Caki2 (cell line): ENCODE measurements at places on chromosomes 16 and 17.

DNA sequence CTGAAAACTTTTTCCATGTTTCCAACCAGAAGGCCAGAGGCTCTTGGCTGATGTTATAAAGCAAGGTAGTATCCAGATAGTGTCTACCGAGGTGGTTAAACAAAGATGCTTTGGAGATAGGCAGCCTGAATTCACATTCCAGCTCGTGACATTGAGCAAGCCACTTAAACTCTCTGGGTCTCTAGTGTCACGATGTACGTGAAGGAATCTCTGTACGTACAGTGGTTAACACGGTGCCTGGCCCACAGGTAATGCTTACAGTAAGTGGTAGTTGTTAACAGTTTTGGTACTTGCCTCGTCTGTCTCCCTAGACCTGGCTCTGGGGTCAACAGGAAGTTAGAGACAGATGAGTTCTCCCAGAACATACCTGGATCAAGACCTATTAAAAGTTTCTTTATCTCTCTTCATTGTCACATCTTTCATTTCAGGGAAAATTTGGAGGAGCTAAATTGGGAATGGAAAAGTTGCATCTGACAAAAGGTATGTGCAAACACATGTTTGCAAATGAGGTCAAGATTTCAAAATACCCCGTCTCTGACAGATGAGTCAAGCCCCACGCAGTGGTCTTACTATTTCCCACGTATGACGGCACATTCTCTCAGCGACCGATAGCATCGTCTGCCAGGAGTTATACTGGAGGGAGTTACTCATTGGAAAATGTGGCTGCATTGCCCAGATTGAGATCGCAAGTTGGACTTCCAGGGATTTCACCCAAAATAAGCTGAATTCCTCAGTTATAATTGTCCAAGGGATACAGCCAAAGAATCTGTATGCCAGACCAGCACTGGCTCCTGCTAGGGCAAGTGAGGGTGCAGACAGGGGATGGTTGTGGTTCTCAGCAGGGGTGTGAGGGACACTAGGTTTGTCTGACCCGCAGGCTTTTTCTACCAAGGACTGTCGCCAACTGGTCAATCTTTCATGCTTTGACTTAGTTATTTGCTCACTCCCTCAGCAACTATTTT lies 18.9 kb upstream of the MYH10 start:
- DNase-seq, result no peak

- DNase-seq, result no peak
Measured at GRCh38 chr16:85606904-85607303, 6.2 kb upstream of the GSE1 start.

- DNase-seq, result no peak
Measured at GRCh38 chr16:87066133-87067002, 250.8 kb downstream of the C16orf95 start.

- no peak for DNase-seq
Measured at GRCh38 chr17:8369944-8370343, 6.6 kb downstream of the KRABD2 start.

GRCh38 chr17:40303009-40303657 lies 5.8 kb upstream of the RARA start:
- DNase-seq, result peak; percentile 59

- peak; percentile 46 for DNase-seq
Measured at GRCh38 chr16:84616515-84616914, 1.4 kb downstream of the COTL1 start.

DNA sequence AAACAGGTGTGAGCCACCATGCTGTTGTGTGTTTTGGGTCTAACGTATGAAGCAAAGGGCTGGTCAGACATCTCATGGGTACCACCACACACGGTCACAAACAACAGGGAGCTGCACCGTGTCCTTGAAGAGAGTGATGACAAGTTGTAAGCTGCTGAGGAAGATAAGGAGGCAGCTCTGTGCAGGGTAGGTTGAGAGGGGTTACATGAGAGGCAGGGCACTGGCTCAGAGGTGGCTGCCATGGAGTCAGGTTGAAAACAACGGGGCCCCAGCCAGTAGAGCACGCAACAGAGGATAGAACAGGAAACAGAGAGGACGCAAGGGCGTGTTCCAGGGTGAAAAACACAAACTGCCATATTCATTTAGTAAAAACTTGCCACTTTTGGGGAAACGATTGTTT lies 52.2 kb downstream of the TRARG1 start:
- DNase-seq, result no peak

DNA sequence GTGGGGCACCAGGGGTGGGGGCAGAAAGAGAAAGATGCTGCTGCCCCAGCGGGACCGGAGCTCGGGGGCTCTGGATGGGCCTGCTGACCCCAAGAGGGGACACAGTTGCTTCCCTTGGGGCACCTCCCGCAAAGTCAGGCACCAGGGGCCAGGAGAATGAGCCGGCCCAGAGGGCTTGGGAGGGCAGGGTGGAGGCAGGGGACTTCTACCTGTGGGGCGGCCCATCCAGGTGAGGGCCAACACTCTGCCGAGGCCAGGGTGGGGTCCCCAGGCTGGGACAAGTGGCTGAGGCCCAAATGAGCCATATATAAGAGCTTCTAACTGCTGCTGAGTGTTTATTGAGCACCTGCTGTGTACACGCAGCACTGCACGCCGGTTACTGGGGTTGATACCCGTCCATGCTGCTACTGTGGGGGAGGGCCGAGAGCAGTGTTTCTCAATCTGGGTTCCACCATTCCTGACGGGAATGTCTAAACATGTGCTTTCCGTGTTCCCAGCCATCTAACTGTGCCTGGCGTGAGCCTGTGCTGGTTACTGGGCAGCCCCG lies 211.7 kb upstream of the GSE1 start:
- no peak for DNase-seq

DNA sequence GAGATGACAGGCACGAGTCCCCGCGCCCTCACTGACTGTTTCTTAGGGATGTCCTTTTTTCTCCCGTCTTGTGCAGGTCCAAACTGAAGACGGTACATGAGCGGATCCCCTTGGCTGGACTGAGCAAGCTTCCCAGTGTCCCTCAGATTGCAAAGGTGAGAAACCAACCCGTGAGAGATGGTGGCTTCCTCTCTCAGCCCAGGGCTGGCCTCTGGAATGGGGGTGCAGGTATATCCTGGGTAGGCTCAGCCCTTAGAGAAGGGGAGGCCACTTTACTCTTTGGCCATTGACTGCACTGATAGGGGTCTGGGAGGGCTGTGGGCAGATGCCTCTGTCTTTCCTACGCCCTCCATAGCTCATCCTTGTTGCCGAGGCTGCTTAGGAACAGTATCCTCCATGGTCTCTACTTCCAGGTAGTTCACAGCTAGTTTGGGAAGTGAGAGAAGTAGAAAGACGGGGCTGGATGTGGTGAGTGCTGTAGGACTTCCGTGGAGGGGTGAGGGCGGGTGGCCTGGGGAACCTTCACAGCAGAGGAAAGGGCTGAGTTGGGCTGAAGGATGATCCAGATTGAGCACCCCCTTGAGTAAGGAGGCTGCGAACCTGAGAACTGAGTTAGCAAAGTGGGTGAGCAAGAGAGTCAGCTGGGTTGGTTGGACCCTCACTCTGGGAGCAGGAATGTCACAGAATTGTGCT lies 83.0 kb downstream of the OR1D5 start:
- no peak for DNase-seq

GRCh38 chr17:61678339-61678738 lies 87.3 kb upstream of the NACA2 start:
- DNase-seq, result no peak

GRCh38 chr17:30212750-30213149 lies 22.7 kb downstream of the SLC6A4 start:
- no peak for DNase-seq

GRCh38 chr16:77033516-77033915 lies 157.5 kb upstream of the MON1B start:
- no peak for DNase-seq

DNA sequence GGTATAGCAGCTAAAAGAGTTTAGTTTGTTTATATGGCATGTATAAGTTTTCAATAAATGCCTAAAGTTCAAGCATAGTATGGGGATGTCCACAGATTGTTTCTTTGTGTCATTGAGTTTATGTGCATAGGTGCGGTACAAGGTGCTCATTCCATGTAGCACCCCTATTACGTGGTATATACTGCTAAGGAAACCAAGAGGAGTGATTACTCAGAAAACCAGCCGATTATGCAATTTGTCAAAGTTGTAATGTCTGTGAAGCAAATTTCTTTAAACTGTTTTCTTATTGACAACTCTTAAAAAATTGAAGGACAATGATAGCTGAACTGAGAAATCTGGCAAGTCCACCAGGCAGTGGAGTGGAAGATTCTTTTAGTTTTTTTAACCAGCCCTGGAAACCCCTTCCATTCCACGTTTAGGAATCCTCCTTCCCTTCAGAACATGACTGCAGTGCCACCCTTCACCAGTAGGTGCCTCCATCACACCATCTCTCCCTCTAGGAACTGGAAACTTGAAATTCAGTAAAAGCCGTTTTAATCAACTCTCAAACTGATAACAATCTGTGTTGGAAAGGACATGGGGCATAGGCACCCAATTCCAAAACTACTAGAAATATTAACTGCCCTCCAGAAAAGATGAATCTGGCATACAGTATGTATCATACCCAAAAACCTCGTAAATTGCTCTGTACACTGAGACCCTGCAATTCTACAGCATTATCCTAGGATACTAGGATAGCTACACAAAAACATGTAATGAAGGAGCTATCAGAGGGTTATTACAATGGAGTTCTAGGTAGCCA lies 43.5 kb downstream of the REXO5 start:
- peak; percentile 59 for DNase-seq

DNA sequence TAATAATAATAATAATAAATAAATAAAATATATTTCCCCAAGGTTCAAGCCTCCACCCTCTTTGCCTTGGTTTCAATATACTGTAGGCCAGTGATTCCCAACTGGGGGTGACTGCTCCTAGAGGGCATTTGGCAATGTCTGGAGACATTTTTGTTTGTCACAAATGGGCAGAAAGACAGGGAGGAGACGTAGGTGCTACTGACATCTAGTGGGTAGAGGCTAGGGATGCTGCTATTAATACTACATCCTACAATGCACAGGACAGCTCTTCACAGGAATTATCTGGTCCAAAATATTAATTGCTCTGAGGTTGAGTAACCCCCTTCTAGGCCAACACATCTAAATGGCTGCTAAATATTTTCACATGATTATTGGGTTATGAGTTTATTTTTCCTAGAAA lies 12.8 kb upstream of the PRR14 start:
- DNase-seq, result peak; percentile 55

DNA sequence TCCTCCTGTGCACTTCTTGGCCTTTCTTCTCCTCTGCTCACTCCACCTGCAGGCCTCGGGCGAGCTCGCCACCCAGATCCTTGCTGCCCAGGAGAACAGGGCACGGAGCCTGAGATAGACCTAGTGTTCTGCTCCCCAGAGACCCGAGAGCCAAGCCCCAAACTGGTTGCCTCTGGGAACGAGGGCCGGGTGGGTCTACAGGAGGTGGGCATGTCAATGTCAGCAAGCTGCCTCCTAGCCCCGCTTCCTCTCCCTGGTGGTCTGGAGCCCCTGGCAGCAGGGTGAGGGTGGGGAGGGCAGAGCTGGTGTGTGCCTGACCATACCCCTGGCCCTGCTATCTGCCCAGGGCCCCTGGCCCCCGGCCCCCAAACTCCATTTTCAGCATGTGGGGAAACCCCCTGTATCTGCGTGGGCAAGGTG lies 841 bp upstream of the NDRG4 start:
- no peak for DNase-seq

DNA sequence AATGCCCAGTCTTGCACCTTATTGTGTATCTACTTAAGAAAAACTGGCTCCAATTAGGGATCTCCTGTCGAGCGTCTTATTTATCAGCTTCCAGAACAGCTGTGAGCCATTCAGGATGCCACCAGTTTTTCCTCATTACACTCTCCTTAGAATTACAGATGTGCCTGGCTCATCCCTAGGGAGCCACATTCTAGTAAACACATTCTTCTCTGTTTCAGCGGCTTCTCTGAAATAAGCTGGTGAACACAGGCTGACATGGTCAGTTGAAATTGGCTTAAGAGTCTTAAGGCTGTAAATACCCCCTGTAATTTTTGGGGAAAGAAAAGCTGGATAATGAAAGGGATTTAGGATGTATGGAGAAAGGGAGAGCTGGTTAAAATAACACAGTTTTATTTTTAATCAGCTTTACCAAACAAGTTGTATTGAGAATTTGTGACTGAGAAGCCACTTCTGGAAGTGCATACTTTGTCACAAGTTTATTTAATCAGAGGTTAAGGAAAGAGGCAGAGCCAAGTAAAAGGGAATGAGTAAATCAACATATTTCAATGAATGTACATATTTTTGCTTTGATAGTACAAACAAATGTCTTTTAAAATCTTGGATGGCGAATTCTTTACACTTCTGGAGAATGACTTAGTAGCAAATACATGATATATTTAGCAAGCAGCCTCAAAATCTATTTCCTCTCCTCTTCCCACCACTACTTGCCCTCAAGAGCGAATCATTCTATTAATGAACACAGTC lies 562.0 kb upstream of the GOT2 start:
- DNase-seq, result no peak

DNA sequence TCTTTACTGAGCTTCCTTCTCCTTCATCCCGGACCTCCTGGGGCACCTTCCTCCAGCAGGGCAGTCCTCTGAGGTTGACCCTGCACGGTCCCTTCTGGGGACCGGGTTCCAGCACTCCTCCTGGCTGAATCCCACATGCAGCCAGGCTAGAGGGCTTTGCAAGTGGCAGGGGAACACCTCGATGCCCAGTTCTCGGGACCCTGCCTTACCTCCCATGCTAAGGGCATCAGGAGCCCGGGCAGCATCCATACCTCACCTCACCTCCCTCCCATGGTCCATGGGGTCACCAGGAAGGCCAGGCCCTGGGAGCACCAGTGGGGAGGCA lies 81.1 kb downstream of the NT5M start:
- DNase-seq, result no peak

DNA sequence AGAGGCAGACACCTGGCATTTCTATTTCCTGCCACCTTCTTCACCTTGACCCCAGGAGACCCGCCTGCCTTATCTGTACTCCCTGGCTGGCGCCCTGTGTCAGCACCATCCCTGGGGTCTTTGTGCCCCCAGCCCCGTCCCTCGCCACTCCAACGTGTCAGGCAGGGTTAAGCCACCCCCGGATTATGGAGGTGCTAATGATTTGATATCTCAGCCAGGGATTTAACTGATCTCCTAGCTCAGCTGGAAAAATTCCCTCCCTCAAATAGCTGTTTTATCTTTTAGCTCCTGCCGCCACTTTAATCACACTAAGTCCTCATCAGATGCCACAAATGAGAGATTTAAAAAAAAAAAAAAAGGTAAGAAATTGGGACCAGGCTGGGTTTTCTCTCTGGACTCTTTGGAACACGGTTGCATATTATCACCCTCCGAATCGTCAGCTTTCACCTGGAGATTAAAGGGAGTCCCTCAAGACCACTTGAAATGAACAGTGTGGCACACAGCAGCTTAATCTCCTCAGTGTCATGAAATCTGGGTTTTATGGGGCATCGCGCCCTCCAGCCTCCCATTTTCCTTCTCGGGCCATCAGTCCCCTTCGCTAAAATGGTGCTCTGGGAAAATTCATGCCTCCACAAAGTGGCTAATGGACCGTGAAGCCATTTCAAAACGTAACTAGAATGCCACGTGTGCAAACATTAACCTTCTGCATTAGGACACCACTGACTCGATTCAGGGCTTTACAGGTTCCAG lies 26.2 kb upstream of the WFDC1 start:
- peak; percentile 34 for DNase-seq

DNA sequence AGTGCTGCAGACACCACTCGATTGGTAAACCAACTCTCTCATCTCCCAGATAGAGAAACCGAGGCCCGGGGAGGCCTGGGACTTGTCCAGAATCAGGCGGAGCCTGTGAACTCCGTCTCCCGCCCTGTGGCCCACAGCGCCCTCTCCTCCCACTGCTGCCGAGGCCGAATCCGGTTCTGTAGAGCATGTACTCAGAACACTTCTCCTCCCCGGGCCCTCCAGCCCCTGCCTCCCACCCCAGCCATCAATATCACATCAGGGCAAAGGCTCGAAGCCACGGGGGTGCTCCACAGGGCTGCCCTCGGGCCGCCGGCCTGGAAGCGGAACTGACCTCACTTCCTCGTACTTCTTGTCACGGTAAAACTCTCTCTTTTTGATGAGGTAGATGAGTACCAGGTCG lies 13.0 kb downstream of the EMC6 start:
- DNase-seq, result no peak
